Activated T-helper 2 cell treated with anti-CD3 and anti-CD28 coated beads, Interferon-gamma antibody, Interleukin-2, Interleukin-4, amounts not matched to agents 10 μg/mL and 5 μg/mL and 100 μg/mL, durations not matched to agents 14 hours and 24 hours and 36 hours (primary cell): ENCODE measurements at places on chromosomes 3 and 15.

- H3K4me3 ChIP-seq, result no peak overlapping the region
- no peaks in the 10 kb centered on the region for H3K4me1 ChIP-seq
- H3K27me3 ChIP-seq, result no peaks in the 10 kb centered on the region
- DNase-seq, result no peak
- H3K27ac ChIP-seq, result no peak overlapping the region
- H3K36me3 ChIP-seq, result no peaks in the 10 kb centered on the region
Observed at GRCh38 chr3:94967196-94967595, 904.3 kb downstream of the NSUN3 start.

DNA sequence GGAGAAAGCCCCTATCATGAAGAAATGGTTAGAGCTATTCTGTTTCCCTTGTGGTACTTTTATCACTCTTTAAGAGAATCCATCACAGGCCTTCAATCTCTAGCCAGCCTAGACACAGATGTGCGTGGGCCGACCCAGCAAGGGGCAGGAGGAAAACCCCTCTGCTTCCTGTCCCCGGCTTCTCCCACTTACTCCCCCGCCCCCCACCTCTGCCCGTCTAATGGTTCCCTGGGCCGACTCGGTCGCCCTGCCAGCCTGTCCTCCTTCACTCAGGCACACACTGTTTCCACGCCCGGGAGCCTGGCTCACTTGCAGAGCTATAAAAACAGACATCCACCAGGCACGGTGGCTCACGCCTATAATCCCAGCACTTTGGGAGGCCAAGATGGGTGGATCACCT lies 58.3 kb upstream of the TFRC start:
- no peak for DNase-seq
- H3K27ac ChIP-seq, result no peak overlapping the region
- H3K4me1 ChIP-seq, result peaks cover 21% of the 10 kb centered on the region
- H3K4me3 ChIP-seq, result no peak overlapping the region
- H3K27me3 ChIP-seq, result no peaks in the 10 kb centered on the region

- H3K4me3 ChIP-seq, result no peak overlapping the region
- peaks cover 35% of the 10 kb centered on the region for H3K4me1 ChIP-seq
- DNase-seq, result peak; percentile 76
- H3K27me3 ChIP-seq, result no peaks in the 10 kb centered on the region
- no peak overlapping the region for H3K27ac ChIP-seq
- peaks cover 36% of the 10 kb centered on the region for H3K36me3 ChIP-seq
Observed at GRCh38 chr3:50347187-50347813, 1.8 kb upstream of the ZMYND10 start.

DNA sequence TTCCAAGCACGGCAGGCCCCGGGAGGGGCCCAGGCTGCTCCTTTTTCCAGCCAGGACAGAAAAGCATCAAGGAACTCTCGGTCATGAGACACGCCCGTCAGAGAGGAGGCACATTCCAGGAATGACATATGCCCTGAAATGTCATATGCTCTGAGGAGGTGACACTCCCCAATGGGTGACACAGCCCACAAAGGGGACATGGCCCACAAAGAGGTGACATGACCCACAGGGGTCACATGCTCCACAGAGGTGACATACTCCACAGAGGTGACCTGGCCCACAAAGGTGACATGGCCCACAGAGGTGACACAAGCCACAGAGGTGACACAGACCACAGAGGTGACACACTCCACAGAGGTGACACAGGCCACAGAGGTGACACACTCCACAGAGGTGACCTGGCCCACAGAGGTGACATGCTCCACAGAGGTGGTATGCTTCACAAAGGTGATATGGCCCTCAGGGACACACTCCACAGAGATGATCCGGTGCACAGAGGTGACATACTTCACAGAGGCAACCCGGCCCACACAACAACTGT lies 79.2 kb downstream of the ABHD5 start:
- no peak for DNase-seq
- peaks cover 16% of the 10 kb centered on the region for H3K4me1 ChIP-seq
- H3K27me3 ChIP-seq, result peaks cover 13% of the 10 kb centered on the region
- no peak overlapping the region for H3K27ac ChIP-seq
- H3K4me3 ChIP-seq, result no peak overlapping the region

DNA sequence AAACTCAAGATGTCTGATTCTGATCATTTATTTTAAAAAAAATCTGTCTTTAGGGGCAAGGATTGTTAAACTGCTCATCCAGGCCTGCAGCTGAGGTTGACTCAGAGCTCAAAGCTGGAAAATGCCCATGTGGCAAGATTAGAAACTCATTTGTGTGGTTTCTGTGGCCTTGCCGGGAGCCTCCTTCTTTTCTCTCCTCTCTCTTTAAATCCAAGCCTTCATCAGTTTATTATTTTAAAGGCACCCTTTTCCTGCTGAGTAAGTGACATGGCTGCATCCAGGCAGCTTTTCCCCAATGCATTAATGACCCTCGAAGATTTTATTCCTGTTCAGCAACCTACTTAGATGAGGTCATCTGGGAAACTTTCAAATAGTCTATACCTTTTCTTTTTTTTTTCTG lies 221.3 kb upstream of the CDIN1 start:
- H3K4me1 ChIP-seq, result no peaks in the 10 kb centered on the region
- H3K27ac ChIP-seq, result no peak overlapping the region
- H3K27me3 ChIP-seq, result no peaks in the 10 kb centered on the region
- H3K36me3 ChIP-seq, result no peaks in the 10 kb centered on the region
- no peak overlapping the region for H3K4me3 ChIP-seq
- DNase-seq, result no peak

GRCh38 chr3:11915621-11916424 lies 69.1 kb upstream of the TAMM41 start:
- no peak for DNase-seq
- no peaks in the 10 kb centered on the region for H3K36me3 ChIP-seq
- no peak overlapping the region for H3K27ac ChIP-seq
- peaks cover 4% of the 10 kb centered on the region for H3K27me3 ChIP-seq
- no peaks in the 10 kb centered on the region for H3K4me1 ChIP-seq

DNA sequence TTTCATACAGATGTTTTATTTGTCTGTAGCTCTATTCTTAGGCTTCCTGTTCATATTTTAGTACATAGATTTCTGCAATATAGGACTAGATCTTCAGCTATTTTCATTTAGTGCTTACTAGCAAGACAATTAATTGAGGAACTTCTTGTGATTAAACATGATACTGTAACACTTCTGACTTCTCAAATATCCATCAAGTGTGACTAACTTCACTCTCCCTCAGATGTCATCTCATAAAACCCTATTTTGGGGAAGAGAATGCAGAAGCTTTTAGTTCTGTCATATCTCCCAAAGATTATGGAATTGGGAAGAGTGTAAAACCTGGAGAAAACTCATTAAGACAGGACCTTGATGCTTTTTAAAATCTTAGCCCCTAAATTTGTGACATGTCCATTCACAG lies 28.6 kb upstream of the GOLIM4 start:
- H3K4me1 ChIP-seq, result no peaks in the 10 kb centered on the region
- H3K4me3 ChIP-seq, result no peak overlapping the region
- H3K27me3 ChIP-seq, result no peaks in the 10 kb centered on the region

DNA sequence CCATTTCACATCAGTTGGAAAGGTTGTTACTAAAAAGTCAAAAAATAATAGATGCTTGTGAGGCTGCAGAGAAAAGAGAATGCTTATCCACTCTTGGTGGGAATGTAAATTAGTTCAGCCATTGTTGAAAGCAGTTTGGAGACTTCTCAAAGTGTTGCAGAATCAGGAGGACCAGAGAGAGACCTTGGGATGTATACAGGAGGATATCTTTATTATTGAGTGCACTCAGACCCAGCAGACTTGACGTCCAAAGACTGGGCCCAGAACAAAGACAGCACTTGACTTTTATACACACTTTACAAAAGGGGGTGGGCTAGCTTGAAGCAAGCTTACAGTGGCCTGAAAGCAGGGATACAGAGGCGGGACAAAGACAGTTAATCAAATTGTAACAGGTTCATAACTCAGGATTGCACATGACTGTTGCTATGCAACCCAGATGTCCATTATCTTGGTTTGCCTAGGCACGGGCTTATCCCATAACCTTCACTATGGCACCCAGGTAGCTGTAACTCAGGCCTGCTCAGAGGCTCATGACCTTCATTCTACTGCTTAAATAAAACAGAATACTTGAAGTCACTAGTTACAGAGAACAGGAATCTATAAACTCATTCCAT lies 127.7 kb downstream of the SPATA16 start:
- no peaks in the 10 kb centered on the region for H3K36me3 ChIP-seq
- no peaks in the 10 kb centered on the region for H3K4me1 ChIP-seq
- no peak for DNase-seq
- H3K4me3 ChIP-seq, result no peak overlapping the region

GRCh38 chr3:129238945-129239705 lies 10.3 kb upstream of the COPG1 start:
- peak; percentile 53 for DNase-seq
- H3K36me3 ChIP-seq, result peaks cover 7% of the 10 kb centered on the region
- peak overlapping the region; percentile 93 for H3K27ac ChIP-seq

GRCh38 chr3:10259798-10260197 lies 11.5 kb downstream of the TATDN2 start:
- no peaks in the 10 kb centered on the region for H3K27me3 ChIP-seq
- H3K27ac ChIP-seq, result peak overlapping the region; percentile 26
- peaks cover 91% of the 10 kb centered on the region for H3K36me3 ChIP-seq
- H3K4me1 ChIP-seq, result peaks cover 47% of the 10 kb centered on the region
- no peak overlapping the region for H3K4me3 ChIP-seq
- DNase-seq, result no peak
